ENCODE measurements at places on chromosomes 7 and 10.

DNA sequence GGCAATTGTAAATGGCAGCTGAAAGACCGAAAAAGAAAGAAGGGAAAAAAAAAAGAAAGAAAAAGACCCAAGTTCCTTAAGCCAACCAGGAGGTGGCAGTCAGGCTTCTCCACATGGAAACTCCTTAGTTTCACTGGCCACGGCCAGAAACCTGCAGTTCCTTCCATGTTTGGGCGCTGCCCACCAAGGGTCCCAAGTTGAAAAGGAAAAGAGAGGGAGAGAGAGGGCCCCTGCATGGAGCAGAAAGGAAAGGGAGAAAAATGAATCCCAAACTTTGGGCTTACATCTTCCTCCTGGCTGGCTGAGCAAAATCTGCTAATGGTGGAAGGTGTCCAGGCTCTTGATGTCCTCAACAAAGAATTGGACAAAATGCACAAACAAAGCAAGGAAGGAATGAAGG is 31.8 kb upstream of the ABCA13 start:
- DNase-seq = no peak

DNA sequence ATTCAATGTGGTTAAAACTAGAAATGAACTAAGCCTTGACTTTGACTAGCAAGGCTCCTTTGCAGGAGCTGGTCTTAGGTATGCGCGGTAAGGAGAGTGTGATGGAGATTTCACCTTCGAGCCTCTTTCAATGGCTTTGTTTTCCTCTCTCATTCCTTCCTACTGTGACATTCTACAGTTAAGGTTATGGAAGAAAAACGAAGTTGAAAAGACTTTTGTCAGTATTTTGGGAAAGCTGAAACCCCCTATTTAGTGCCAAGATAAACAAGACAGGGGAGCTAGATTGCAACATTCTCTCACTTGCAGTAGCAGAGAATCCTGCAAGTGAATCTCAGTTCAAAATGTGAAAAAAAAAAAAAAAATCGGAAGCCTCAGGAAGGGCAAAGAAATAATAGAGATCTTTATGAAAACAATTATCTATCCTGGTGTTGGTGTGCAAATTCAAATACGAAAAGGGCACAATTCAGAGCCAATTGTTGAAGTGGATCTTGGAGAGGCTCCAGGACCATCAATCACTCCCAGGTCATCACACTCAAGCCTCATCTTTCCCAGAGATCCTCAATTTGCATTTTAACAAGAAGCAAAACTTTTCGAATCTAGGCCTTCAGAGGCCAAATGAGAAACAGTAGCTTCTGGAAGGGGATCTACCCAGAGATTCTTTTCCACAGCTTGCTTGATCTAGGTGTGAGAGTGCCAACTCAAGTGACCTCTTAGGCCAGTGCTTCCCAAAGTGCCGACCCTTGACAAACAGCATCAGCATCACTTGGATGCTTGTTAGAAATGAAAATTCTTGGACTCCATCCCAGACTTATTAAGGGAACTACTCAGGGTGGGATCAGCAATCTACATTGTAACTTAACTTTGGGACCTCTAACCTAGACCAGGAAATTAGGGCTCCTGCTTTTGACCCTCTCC is 163.8 kb downstream of the INHBA start:
- DNase-seq = no peak

- no peak for DNase-seq
Measured at GRCh38 chr7:39567294-39567693, 1.1 kb downstream of the YAE1 start.

DNA sequence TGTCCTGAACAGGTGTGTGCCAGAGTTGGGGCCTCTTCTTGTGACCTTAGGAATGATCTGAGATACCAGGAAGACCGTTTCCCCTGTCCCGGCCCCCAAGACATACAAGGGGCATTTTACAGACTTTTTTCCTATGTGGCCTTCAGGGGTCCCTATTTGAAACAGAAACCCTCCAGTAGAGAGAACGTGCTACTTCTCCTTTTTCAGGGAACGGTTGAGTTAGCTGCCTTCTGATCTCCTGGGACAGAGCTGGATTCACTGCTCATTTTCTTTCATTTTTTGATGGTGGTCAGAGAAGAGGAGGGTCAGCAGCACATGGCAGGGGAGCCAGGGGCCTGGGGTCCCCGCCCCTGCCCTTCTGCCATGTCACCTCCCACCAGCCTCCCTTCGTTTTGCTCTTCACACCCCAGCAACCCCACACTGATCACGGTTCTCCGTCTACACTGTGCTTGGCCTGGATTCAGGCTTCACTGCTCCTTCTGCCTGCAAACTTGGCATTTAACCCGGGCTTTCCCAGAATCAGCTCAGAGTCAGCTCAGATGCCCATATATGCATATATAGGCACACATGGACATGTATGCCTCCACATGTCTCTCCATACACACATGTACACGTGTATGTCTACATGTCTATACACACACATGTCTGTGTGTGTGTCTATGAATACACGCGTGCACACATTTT is 138.1 kb upstream of the BTBD16 start:
- no peak for DNase-seq

- DNase-seq = no peak
Measured at GRCh38 chr7:133398506-133398905, 145.6 kb downstream of the EXOC4 start.

GRCh38 chr10:73225518-73225917 is 21.5 kb downstream of the DNAJC9 start:
- DNase-seq = no peak

DNA sequence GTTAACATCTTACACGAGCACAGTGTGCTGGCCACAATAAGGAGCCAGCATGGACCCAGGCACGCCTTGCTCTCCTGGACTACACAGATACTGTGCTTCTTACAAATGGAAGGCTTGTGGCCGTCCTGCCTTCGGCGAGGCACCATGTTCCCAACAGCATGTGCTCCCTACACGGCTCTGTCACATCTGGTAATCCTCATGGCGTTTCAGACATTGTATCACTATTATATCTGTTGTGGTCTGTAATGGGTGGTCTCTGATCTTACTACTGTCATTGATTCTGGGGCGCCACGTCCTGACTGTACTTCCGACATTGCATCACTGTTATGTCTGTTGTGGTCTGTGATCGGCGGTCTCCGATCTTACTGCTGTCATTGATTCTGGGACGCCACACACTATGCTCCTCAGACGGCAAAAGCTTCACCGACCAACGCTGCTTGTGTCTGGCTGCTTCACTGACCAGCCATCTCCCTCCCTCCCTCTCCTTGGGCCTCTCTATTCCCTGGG is 195.4 kb downstream of the MAD1L1 start:
- DNase-seq = no peak

- no peak for DNase-seq
Measured at GRCh38 chr10:73228247-73228646, 18.8 kb downstream of the DNAJC9 start.

- DNase-seq = no peak
Measured at GRCh38 chr7:102916881-102917280, 4.1 kb downstream of the LRRC17 start.

DNA sequence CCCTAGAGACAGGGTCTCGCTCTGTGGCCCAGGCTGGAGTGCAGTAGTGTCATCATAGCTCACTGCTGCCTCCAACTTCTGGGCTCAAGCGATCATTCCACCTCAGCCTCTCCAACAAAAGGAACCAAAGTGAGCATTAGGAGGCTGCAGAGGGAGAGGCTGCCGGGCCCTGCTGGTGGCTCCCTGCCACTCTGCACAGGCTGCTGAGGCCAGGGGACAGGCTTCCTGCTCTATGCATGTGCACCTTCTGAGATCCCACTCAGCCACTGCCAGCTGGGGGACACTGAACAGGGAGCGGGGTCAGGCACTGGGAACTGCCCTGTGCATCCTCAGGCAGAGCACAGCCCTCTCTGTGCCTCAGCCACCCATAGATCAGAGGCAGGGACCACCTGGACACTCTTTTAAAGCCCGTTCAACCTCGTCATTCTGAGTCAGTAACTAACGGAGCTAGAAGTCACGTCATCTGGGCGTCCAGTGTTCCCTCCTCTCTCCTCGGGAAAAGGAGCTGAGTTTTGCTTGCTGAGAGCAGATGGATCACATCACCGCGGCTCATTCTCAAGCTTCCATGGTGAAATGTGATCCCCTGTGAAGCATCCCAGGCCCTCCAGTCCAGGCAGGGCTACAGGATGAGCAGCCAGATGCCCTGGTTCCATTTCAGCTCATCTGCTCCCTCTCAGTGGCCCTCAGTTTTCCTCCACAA is 109.6 kb downstream of the MYL10 start:
- peak; percentile 80 for DNase-seq

DNA sequence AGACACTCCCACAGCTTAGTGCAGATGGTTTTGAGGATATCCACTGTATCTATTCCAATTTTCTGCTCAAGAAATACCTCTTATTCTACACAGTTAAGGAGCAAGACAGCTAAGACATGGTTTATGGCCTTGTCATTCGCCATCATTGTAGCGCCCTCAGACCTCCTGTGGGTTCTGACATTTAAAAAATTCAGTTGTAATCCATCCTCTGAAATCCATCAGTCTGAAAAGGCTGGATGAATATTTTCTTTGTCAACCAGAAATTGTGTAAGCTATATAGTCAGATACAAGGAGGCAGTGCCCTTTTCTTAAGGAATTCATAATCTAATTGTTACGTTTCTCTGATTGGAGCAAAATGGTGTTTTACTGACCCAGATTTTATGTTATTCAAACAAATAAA is 353.6 kb downstream of the GALNT17 start:
- no peak for DNase-seq

- DNase-seq = no peak
Measured at GRCh38 chr10:33621101-33621500, 286.6 kb upstream of the NRP1 start.

DNA sequence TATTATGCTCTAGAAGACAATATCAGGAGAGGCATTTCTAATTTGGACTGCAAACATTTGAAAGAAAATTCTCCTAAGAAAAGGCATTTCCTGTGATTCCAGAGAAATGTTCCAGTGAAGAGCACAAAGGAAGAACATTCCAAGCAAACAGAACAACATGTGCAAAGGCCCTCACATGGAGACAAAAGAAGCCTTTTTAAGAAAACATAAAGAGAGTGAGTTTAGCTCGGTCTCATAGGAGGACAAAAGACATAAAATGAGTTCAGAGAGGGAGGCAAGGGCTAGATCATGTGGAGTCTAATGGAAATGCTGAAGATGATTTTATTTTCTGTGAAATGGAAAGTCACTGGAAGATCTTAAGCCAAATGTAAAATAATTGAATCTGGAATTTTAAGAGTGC is 269.8 kb upstream of the HGF start:
- DNase-seq = no peak

GRCh38 chr7:133381965-133382364 is 129.1 kb downstream of the EXOC4 start:
- DNase-seq = no peak

- no peak for DNase-seq
Measured at GRCh38 chr7:117219485-117219884, 103.4 kb downstream of the WNT2 start.

DNA sequence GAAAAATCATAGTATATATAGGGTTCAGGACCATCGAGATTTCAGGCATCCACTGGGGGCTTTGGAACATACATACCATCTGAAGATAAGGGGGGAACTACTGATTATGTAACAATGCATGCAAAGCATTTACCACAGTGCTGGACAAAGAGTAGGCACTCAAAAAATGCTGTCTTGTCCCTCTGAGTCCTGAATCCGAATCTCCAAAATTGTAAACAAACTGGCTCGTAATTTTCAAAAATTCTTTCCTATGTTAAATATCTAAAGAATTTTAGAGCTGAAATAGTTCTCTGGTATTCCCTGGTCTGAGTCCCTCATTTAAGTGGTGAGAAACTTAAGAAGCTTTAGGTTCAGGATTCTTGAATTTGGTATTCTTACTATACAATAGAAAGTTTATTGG is 167.8 kb upstream of the ASAH2 start:
- DNase-seq = no peak

- no peak for DNase-seq
Measured at GRCh38 chr7:155203059-155203881, 94.4 kb upstream of the INSIG1 start.

DNA sequence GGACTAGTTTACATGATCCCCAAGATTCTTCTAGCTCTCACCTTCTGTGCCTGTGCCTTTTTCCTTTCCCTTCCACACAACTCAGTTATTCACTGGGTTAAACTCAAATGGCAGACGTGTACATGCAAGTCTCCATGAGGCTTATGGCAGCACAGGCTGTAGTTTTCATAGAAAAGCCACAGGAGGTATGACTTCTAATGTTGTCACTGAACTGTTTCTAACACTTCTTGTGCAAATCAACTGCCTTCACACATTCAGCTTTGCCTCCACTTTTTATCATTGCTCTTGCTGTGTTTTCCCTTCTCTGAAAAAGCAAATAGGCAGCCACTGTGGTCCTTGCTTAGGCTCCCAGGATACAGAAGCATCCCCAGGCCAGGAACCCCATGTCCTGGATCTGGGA is 5.3 kb upstream of the GIMAP5 start:
- no peak for DNase-seq

DNA sequence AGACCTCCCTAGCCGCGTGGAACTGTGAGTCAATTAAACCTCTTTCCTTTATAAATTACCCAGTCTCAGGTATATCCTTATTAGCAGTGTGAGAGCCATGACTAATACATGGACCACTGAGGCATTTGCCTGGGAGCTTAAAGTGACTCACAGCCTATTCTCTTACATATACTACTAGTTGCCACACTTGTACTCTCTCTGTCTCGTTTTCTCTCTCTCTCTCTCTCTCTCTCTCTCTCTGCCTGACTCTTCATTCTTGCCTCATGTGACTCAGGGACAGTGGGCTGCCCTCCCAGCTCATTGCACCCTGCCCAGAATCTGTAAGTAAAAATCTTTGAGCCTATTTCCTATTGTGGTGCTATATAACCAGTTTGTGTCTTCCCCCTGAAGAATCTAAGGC is 238.5 kb upstream of the MAGI2 start:
- DNase-seq = no peak

- DNase-seq = peak; percentile 33
Measured at GRCh38 chr10:124992462-124993344, 50.8 kb downstream of the ZRANB1 start.

GRCh38 chr7:156773966-156774365 is 119.0 kb downstream of the LMBR1 start:
- no peak for DNase-seq

- DNase-seq = no peak
Measured at GRCh38 chr7:71637578-71637977, 505.6 kb downstream of the GALNT17 start.
